Psoas muscle (tissue), 8 donors: ENCODE measurements at places on chromosomes 2 and 18. TPM values are rescaled to one million over a fixed set of nuclear protein-coding genes. Genes with fewer than 3 reads are reported as not detected.

GRCh38 chr2:29012211-29012681 is 31.1 kb downstream of the TOGARAM2 start:
- peak; percentile 98 for DNase-seq

ASXL2 gene
- polyA plus RNA-seq = 9.1 TPM

TLX2 gene
- not detected for polyA plus RNA-seq

DNA sequence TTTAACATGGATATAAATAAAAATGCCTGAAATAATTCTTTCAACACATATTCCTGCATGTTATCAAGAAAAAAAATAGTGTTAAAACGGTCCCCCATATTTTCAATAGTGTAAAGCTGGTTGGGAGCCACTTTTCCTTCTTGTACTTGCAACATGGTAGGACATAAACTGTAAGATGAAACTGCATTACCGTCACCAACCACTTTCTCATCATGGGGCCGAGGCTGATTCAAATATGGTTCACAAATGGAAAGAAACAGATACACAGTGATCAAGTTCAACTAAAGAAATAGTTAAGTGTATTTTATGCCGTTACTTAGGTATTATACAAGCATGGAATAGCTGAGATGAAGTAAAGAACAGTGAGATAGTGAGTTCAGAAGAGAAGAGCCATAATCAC is 360.7 kb downstream of the ZEB2 start:
- DNase-seq = no peak

DNA sequence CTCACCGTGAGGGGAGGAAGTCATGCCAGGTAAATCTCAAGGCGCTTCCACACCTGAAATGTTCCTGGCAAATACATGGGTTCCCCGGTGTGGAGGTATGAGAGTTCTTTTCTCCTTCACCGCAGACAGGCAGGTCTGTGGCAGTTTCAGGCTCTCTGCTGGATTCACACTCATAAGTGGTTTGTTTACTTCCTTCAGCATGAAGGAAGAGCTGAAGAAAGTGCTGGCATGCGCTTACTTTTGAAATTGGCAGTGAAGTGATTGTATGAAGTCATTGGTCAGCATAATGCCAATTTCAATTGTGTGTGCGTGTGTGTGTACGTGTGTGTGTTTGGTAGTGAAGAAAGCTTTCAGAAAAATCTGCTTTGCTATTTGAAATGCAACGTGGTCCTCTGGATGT is 43.4 kb downstream of the RNF144A start:
- no peak for DNase-seq

DNA sequence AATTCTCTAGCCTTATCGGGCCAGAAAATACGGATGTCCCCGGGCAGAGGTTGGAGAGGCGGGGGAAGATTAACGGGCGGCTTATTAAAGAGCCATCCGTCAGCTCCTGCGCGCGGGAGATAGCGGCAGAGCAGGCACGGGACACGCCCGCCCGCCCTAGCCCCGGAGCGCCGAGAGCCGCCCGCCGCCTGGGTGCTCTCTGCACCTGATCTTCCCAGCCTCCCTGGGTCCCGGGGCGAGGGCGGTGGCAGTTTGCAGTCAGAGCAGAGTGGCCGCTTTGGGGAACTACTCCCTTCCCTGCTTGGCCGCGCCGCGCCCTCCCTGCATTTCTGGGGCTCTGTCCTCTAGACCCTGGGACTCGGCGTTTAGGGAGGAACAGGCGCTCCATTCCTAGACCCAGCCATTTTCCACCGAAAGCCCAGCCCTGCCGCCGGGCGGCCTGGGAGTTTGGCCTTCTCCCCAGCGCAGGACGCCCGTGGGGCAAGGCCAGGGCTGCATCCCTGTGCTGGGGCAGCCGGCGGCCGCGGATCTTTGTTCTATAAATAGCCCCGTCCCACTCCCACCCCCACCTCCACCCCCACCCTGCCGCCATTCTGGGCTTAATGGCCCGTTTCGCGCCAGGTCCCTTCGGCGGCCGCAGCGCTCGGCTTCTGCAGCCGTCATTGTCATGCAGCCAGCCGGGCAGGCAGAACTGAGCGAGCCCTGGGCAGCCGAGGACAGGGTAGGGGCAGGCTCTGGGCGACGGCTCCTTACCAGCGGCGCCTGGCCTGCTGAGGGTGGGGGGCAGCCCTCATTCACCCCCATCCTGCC is 6.6 kb downstream of the GAD1 start:
- DNase-seq = no peak

MEIS1 gene
- polyA plus RNA-seq = 2.1 TPM

HADHA gene
- 350 TPM for polyA plus RNA-seq

RBMS1 gene
- 16.6 TPM for polyA plus RNA-seq

DPP10 gene
- 0.11 TPM for polyA plus RNA-seq

DNA sequence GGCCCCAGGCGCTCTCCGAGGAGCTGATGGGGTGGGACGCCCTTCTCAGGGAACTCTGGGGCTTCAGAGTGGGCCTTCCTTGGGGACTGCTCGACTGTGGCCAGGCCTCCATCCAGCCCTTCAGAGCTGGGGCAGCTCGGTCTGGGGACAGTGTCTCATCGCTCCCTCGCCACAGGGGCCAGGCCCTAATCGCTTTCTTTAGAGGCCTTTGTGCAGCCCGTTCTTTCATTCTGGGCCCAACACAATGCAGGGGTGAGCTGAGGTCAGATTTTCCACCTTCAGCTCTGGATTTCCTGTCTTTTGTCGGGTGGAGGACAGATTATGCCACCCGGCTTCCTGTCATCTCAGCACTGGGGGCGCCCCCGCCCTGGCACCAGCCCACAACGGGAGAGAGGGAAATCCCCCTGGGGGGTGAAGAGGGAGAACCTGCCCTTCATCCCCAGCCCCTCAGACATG is 25.2 kb downstream of the MYCN start:
- no peak for DNase-seq

GRCh38 chr2:16671760-16672159 is 6.1 kb upstream of the CYRIA start:
- no peak for DNase-seq

CIDEA gene
- polyA plus RNA-seq = 2.7 TPM

- no peak for DNase-seq
Measured at GRCh38 chr18:30730915-30731314, 311.6 kb downstream of the DSC3 start.

GALR1 gene
- polyA plus RNA-seq = under 0.01 TPM

GRCh38 chr18:62736077-62736855 is 20.9 kb downstream of the PHLPP1 start:
- DNase-seq = no peak

KCTD1 gene
- 2.9 TPM for polyA plus RNA-seq

KIF1A gene
- 0.12 TPM for polyA plus RNA-seq

GRCh38 chr2:219078126-219078525 is 17.4 kb upstream of the IHH start:
- DNase-seq = no peak

- no peak for DNase-seq
Measured at GRCh38 chr2:64296695-64297346, 152.6 kb upstream of the PELI1 start.

DNA sequence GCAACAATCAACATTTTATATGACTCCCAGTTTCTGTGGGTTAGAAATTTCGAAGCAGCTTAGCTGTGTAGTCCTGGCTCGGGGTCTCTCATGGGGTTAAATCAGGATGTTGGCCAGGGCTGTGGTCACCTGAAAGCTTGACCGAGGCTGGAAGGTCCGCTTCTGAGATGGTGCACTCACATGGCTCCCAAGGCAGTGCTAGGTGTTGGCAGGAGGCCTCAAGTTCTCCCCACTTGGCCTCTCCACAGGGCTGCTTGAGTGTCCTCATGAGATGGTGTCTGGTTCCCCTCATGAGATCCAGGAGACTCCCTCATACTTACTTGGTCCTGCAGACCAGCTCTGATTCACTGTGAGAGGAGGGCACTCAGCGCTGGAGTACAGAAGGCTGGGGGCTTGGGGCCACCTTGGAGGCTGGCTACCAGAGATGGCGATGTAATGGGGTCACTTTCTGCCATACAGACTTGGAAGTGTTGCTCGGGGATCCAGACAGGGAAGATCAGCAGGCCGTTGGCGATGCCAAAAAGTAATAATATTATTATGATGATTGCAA is 98.8 kb downstream of the INHBB start:
- no peak for DNase-seq

DNA sequence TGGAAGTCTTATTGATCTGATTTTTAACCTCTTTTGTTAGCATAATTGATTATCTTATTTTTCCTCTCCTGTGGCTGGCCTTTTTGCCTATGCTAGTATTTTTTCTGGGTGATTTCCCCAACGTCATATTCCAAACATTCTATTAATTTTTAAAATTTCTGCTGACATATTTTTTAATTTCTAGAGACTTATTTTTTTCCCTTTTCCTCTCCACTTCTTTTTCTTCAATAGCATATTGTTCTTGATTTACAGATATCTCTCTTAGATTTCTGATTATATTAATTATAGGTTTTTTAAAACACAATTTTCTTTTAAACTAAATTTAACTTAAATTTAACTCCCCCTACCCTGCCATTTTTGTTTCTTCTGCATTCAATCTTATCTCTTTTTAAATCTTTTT is 47.2 kb upstream of the NR4A2 start:
- no peak for DNase-seq

SPDYA gene
- polyA plus RNA-seq = not detected

AKAIN1 gene
- polyA plus RNA-seq = not detected

CRYGC gene
- polyA plus RNA-seq = not detected

DNA sequence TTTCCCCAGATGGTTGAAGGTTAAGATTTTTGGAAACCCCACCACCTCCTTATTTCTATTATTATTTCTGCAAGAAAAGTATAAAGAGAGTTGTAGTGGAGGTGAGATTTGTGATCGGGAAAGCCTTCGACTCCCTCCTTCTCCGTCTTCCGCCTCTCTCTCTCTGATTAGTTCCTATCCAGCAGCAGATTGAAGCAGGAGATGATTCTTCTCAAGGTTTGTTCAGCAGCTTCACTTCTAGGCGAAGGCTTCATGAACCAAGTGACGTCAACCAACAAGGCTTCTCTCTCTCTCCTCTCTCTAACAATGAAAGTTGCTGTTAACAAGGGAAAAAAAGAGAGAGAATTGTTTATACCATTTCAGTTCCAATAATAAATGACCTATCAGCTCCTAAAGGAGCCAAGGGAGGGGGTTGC is at the start of gene BAZ2B:
BAZ2B (minus strand) TSS at position 263 of the 416 bp plus-strand sequence. CDS start 137,829 bp downstream, outside the sequence.
- DNase-seq = no peak

DNA sequence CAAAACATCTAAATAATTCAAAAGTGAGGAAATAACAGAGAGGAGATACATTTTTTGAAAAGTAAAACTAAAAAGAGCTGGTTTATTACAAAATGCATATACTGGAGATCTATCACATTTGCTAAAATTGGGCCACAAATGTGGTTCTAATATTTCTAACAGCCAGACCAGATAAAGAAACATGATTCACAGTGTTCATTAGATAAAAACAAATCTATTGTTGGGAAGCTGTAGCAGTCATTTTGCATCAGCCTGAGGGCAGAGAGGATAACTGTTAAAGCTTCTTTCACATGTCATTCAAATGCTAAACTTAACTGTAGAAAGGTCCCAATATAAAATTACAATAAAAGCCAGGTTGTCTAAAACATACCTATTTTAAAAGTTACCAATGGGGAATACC is 148.3 kb downstream of the GULP1 start:
- no peak for DNase-seq

TCF23 gene
- polyA plus RNA-seq = 0.06 TPM

GRCh38 chr2:233240897-233241296 is 10.6 kb upstream of the ATG16L1 start:
- DNase-seq = no peak

DNA sequence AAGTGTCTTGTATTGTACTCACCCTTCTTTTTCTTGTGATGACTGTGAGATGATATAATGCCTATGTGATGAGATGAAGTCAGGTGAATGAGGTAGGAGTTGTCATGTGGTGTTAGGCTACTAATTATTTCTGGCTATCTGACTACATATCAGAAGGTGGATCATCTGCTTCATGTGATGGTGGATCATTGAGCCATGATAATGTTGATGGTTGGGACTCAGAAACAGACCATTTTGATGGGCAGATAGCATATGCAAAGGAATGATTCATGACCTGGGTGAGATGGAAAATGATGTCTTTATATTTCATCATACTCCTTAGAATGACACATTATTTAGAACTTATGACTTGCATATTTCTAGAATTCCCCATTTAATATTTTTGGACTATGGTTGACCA is 19.5 kb downstream of the ANKRD30B start:
- DNase-seq = no peak
